OCI-M1 (cell line): ENCODE measurements at places on chromosomes 2 and 18.

GRCh38 chr18:57792631-57793301, 10.3 kb downstream of the ATP8B1 start:
- DNase-seq: no peak

DNA sequence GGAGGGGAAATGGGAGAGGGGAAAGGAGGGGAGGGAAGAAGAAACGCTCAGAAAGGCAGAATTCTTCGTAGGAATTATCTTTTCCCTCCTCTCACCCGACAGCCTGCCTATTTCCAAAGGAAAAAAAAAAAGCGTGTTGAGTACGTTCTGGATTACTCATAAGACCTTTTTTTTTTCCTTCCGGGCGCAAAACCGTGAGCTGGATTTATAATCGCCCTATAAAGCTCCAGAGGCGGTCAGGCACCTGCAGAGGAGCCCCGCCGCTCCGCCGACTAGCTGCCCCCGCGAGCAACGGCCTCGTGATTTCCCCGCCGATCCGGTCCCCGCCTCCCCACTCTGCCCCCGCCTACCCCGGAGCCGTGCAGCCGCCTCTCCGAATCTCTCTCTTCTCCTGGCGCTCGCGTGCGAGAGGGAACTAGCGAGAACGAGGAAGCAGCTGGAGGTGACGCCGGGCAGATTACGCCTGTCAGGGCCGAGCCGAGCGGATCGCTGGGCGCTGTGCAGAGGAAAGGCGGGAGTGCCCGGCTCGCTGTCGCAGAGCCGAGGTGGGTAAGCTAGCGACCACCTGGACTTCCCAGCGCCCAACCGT, at the start of gene GAD1:
Gene GAD1, plus strand, starts transcription at position 384 of the 589 bp plus-strand sequence. CDS start 1,705 bp downstream, outside the sequence.
- DNase-seq: peak; percentile 93

- no peak for DNase-seq
Observed at GRCh38 chr18:58166278-58166844, 122.3 kb downstream of the NEDD4L start.

GRCh38 chr2:105677901-105678300, 66.8 kb upstream of the NCK2 start:
- DNase-seq: no peak

GRCh38 chr2:108575132-108575966, 41.1 kb downstream of the LIMS1 start:
- no peak for DNase-seq

GRCh38 chr2:201483342-201483741, 31.8 kb downstream of the STRADB start:
- no peak for DNase-seq

DNA sequence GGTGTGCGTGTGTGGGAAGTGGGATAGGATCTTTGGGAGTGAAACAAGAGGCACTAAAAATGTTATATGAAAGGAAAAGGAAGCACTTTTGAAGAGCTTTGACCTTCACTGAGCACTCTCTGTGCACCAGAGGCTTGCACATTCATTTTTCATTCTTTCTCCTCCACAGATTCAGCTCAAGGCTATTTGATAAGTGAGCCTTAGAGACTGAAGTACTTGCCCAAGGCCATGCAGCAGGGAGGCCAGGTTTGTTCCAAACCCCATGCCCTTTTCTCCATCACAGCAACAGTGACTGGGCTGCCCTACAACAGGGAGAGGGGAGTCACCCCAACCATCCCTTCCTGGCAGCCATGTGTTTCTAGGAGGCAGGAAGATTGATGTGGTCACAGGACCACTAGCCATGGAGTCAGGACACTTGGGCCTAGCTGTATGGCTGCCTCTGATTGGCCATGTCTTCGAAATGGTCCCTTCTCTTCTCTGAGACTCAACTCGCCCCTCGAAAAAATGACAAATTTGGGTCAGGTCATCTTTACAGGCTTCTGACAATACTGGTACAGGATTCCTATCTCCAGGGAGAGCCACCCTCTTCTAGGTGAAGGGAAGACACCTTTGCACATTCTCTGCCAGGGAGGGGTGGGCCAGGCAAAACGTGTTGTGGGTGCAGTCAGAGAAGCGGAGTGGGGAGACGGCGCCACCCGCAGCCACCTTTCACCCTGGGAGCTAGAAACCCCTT, 123.5 kb upstream of the MYCN start:
- no peak for DNase-seq

DNA sequence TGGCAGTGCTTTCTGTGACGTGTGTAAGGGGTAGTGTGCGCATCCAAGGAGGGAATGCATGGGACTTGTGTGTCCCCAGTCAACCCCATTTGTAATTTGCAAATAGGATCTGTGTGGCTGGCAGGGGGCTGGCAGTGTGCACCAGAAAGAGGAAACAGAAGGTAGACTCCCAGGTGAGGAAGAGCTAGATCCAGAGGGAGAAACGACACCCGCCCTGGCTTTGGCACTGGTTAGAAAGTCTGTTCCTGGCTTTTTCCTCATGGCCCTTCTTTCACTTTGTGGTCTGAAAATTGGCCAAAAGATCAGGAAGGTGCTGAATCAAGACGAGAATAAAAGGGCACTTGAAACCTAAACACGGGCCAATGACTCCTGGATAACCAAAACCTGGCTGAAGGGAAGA, 33.3 kb downstream of the PRKCE start:
- no peak for DNase-seq

GRCh38 chr2:47043142-47043890, 111.8 kb downstream of the STPG4 start:
- DNase-seq: no peak

- no peak for DNase-seq
Observed at GRCh38 chr2:172345956-172346555, 81.3 kb upstream of the ITGA6 start.

DNA sequence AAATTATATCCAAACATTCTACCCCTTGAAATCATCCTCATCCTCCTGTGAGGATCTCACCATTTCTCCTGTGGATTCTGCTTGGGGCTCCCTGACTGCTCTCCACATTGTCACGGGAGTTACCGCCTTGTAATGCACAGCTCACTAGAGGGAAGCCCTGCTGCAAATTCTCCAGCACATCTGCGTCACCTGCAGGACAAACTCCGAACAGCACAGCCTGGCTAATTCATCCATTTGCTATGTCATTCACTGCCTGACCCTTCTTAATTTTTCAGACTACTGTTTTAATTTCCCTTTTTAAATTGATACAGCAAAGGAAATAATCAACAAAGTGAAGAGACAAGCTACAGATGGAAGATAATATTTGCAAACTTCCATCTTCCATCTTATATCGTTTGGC, 627.4 kb downstream of the FBXO15 start:
- DNase-seq: no peak

DNA sequence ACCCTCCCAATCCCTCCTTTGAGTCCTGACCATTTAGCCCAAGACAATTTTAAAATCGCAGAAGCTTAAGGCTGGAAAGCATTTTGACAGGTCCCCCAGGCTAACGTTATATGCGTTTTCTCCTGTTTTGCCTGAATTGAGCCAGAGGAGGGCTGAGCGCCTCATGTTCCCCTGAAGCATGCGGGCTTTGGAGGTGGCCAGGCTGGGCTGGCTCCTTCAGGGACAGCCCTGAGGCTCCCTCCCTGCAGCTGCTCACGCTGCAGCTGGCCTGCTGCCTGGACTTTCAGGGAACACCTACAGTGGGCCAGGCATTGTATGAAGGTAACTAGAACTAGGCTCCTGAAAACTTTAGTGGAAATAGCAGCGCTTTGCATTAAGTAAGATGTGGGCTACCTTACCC, 179.2 kb downstream of the ACKR3 start:
- DNase-seq: no peak

- no peak for DNase-seq
Observed at GRCh38 chr18:39341129-39341528, 1775.5 kb upstream of the CELF4 start.

- DNase-seq: no peak
Observed at GRCh38 chr18:12515550-12515949, 107.8 kb downstream of the PRELID3A start.

DNA sequence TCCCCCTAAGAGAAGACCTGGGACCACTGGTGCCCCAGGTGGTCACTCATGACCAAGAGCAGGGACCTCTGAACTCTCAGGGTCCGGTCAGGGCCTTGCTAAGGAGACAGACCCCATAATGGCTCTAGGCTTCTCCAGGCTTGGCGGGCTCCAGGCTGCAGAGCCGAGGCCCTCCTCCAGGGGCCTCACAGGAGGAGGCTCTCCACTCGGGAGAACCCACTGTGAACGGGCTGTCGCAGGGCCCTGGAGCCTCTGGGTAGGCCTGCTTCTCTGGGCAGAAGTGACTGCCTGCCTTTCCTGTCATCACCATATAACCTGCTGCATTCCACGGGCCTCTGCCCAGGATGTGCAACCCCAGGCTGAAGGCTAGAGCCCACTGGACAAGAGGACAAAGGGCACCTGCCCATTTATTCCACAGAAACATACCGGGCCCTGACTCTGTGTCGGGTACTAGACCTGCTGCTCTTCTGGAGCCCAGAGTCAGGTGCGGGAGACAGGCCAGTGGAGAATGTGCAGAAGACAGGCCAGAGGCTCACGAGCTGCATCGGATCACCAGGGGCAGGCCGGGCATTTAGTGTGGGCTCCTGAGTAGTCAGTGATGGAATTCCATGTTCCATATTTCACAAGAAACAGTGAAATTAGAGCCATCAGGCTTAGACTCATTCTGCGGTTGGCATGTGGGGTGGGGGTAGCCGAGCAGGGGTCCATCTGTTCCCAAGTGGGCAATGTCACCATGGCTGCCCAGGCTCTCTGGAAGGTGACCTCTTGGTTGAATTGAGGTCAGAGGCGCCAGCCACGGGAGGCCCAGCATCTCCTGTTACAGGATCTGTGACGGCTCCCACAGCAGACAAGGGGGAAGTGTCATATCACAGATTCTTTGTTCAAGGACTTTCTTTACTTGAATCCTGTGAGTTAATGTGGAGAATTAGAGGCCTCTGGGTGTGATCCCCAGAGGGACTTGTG, 220.8 kb downstream of the SH3RF3 start:
- no peak for DNase-seq

DNA sequence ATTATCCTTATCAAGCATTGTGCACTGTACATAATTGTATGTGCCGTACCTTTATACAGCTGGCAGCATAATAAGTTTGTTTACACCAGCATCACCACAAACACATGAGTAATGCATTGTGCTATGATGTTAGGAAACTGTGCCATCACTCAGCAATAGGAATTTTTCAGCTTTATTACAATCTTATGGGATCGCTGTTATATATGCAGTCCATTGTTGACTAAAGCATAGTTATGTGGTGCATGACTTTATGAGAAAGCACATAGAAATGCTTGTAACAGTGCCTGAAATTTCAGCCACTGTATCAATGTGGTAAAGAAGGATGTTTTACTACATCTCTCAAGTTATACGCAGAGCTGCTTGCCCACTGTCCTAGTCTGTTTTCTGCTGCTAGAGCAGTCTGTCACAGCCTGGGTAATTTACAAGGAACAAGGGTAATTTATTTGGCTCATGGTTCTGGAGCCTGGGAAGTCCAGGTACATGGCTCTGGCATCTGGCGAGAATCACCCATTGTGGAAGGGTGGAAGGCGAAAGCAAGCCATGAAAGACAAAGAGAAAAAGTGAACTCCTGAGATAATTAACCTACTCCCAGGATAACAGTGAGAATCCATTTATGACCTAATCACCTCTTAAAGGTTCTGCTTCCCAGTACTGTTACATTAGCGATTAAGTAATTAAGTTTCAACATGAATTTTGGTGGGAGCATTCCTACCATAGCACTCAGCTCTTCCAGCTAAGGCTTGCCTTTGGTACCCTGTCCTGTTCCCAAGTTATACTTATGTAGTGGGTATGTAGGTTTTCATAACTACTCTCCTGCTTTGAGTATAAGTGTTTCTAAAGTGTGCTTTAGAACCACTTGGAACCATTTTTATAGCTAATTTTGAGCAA, 4.6 kb downstream of the MAP3K20 start:
- DNase-seq: no peak

- DNase-seq: peak; percentile 45
Observed at GRCh38 chr2:190877436-190877835, 3.2 kb upstream of the GLS start.

DNA sequence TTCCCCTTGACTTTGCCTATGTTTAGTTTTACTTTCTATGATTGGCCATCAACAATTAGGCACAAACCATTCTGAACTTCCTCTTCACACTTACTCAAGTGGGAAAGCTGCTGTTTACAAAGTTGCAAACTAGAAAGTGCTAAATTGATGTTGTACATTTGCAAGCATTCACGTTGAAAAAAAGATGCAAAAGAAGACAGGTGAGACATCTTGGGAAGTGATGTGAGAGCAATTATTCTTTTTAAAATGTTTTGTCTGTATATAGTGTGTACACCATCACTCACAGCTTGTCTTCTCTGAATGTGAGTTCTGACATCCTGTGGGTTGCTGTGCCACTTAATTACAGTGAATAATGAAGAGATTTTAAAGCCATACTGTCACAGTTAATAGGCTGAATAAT, 874.1 kb upstream of the LRATD1 start:
- peak; percentile 29 for DNase-seq

- DNase-seq: no peak
Observed at GRCh38 chr2:128196471-128196931, 105.5 kb downstream of the UGGT1 start.

GRCh38 chr2:60316381-60317033, 236.9 kb downstream of the BCL11A start:
- DNase-seq: no peak

GRCh38 chr2:216493334-216493685, 5.3 kb upstream of the RPL37A start:
- DNase-seq: no peak

DNA sequence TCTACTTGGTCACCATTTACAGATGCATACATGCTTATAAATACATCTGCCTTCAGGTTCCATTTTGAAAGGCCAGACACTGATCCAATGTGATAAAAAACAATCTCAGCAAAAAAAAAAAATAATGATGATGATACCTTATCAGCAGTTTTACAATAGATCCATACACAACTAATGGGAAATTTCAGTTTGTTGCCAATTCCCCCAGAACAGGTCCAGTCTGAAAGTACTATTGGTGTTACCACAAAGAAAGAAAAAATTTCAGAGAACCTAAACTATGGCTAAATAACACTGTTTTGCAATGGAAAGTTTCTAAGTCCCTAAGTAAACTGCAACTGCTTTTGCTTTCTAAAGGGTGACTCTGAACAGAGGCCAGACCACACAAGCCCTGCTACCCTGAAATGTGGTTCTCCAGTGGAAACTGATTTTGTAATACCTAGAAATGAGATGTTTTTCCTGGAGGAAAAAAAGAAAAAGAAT, 54.1 kb downstream of the LPIN2 start:
- DNase-seq: peak; percentile 77

- no peak for DNase-seq
Observed at GRCh38 chr2:134346141-134346540, 92.3 kb downstream of the MGAT5 start.

DNA sequence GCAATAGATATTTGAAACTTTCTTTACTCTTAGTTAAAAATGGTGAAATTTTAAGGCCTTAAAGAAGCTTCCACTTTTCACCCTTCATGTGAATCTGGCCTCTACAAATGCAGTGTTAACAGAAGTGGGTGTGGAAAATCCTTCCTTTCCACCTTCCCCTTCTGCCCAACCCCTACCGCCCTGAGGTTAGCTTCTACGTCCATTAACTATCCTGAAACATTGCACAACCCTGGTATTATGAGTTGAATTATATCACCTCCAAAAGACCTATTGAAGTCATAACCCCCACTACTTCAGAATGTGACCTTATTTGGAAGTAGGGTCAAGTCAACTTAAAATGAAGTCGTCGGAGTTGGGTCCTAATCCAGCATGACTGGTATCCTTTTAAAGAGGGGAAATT, 80.8 kb upstream of the ACSL3 start:
- DNase-seq: no peak
